ENCODE measurements at places on chromosomes 6 and 20.
A peak's percentile ranks its signal among the peaks of the same experiment; 100 is the strongest.

DNA sequence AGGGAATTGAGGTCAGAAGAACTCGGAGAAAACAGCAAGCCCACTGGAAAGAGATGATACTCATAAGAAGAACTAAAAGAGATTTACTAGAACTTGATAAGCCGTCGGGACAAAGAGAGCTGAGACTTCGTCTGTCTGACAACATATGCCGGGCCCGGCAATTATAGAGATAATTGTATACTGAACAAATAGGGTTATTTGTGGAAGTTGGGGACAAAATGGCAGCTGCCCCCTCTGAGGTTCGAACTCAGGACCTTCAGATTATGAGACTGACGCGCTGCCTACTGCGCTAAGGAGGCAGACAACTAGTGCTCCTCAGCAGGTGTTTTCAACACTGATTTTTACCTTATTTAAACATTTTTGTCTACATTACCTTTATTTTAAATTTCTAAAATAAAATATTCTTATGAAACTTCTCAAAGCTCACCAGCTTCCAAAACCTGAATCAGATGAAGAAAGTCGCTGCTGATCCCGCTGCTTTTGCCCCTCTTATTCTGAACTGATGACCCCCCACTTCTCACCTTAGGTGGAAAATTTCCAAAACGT is 29.3 kb upstream of the TRIM27 start:
- peaks cover 3% of the 10 kb centered on the region for H3K4me1 ChIP-seq
- H3K27ac ChIP-seq, result no peak overlapping the region
- no peaks in the 10 kb centered on the region for H3K36me3 ChIP-seq
- H3K27me3 ChIP-seq, result peaks cover 37% of the 10 kb centered on the region

DNA sequence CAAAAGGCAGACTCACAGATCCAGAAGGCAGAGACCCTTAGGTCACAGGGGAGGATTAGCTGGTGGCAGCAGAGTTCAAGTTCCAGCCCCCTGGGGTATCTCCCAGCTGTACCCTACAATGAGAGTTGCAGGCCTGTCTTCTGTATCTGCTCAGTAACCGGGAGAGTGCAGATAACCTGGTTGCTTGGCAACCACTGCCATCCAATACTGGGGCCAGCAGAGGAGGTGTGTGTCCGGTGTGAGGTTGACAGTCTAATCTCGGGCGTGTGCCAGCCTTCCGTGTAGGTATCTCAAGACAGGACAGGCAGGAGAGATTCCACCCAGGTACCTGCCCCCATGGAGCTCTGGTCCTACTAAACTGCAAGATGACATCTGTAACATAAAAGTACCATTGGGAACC is 56.6 kb upstream of the TBC1D7 start:
- H3K4me3 ChIP-seq, result no peak overlapping the region
- no peaks in the 10 kb centered on the region for H3K36me3 ChIP-seq
- H3K4me1 ChIP-seq, result peaks cover 24% of the 10 kb centered on the region
- no peaks in the 10 kb centered on the region for H3K27me3 ChIP-seq

- DNase-seq, result no peak
- peak overlapping the region; percentile 94 for H3K27ac ChIP-seq
- no peaks in the 10 kb centered on the region for H3K36me3 ChIP-seq
- peaks cover 21% of the 10 kb centered on the region for H3K4me1 ChIP-seq
- no peaks in the 10 kb centered on the region for H3K27me3 ChIP-seq
Measured at GRCh38 chr20:50421356-50422340, 88.5 kb upstream of the PTPN1 start.

GRCh38 chr6:111818539-111819226 is 54.6 kb downstream of the FYN start:
- no peaks in the 10 kb centered on the region for H3K27me3 ChIP-seq
- H3K4me1 ChIP-seq, result peaks cover 9% of the 10 kb centered on the region
- H3K4me3 ChIP-seq, result no peak overlapping the region
- H3K36me3 ChIP-seq, result no peaks in the 10 kb centered on the region
- no peak overlapping the region for H3K27ac ChIP-seq
